ENCODE measurements at places on chromosomes 6 and 20.

DNA sequence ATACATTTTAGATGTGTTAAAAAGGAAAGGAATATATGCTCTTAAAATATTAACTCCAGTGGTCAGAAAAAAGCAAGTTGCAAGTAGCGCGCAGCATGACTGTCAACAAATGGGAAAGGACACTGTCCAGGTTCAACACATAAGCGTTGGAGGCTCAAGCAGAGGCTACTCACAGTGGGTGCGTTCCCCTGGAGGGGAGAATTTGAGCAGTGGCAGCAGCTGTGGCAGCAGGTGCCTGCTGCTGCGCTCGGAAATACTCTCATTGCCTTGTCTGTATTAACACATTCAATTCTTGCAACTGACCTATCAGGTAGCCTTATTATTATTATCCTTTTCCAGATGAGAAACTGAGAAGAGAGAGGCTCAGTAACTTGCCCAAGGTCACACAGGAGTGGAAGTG lies 21.9 kb upstream of the CCN6 start:
- DNase-seq: no peak

- DNase-seq: no peak
Observed at GRCh38 chr6:2249126-2249525, 3.7 kb upstream of the GMDS start.

GRCh38 chr6:51398793-51399192 lies 580.1 kb downstream of the TFAP2B start:
- no peak for DNase-seq

GRCh38 chr20:18571578-18571977 lies 4.3 kb downstream of the SMIM26 start:
- DNase-seq: no peak

GRCh38 chr6:166852451-166852975 lies 103.8 kb downstream of the RNASET2 start:
- no peak for DNase-seq

DNA sequence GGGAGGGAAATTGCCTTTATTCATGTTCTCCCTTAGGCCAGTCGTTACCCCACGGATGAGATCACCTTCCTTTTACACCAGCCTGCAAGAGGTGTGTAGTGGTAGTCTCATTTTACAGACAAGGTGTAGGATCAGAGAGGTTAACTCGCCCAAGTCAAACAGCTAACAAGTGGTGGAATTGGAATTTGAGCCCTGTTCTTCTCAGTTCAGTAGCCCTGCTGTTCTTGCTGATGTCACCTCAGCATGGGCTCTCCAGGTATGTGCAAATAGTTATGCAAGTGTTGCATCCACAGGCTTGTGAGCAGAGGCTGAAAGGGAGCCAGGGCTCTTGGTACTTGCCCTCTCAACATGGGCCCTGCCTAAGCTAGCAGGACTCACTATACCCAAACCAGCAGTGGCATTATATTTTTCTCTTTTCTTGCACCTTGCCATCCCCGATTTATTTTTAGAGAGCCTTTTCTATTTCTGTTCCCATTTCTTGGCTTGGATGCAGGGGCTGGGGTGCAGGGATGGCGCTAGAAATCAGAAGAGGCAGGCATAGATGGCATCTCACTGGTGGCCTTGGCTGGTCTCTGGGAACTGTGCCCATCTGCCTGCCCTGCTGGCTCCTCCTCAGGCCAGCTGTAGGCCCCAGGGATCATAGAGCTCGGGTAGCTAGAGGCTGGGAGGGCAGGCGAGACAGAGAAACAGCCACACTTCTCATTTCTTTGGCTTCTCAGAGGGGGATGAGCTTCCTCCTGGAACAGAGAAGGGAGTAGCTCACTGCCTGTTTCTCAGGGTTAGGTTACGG lies 18.2 kb downstream of the PPARD start:
- no peak for DNase-seq

- no peak for DNase-seq
Observed at GRCh38 chr20:60372822-60373221, 414.6 kb downstream of the CDH26 start.

Measured in stimulated activated CD4-positive, alpha-beta T cell treated with anti-CD3 and anti-CD28 coated beads, Interleukin-2, amount 100 ng/mL, for 48 hours (primary cell).